ENCODE measurements at places on chromosomes 4 and X. TPM values are rescaled to one million over a fixed set of nuclear protein-coding genes. Genes with fewer than 3 reads are reported as not detected.

DNA sequence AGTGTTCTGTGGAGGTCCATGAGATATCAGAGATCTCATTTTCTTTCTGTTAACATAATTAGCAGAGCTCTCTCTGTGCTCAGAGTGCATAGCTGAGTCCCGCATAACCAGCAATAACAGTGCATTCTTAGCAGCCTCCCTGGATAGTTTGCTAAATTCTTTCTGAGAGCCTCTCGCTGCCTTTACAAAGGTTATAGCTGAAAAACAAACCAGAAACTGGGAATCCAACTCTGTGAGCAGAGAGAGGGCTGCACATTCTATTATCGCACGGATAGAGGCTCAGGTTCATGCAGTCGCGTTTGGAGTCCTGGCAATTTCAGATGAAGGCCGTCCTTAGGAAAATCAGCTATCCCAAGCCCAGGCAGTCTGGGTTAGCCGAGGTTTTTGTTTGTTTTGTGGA lies 1.2 kb downstream of the ENPP6 start:
- no peaks in the 10 kb centered on the region for H3K4me1 ChIP-seq
- H3K4me3 ChIP-seq: no peak overlapping the region
- DNase-seq: no peak
- peaks cover 3% of the 10 kb centered on the region for H3K27me3 ChIP-seq
- H3K36me3 ChIP-seq: no peaks in the 10 kb centered on the region

GRCh38 chr4:162684998-162685397 lies 481.7 kb downstream of the NAF1 start:
- H3K4me3 ChIP-seq: no peak overlapping the region
- no peaks in the 10 kb centered on the region for H3K36me3 ChIP-seq
- no peak overlapping the region for H3K27ac ChIP-seq
- DNase-seq: no peak
- H3K27me3 ChIP-seq: no peaks in the 10 kb centered on the region
- H3K4me1 ChIP-seq: no peaks in the 10 kb centered on the region

- H3K4me3 ChIP-seq: no peak overlapping the region
- no peak for DNase-seq
- no peaks in the 10 kb centered on the region for H3K36me3 ChIP-seq
- no peak overlapping the region for H3K27ac ChIP-seq
- H3K27me3 ChIP-seq: no peaks in the 10 kb centered on the region
Observed at GRCh38 chr4:180203349-180203748, 2039.9 kb upstream of the TENM3 start.

Gene MAGED4
- polyA plus RNA-seq: not detected

- no peak for DNase-seq
- H3K27me3 ChIP-seq: no peaks in the 10 kb centered on the region
- no peaks in the 10 kb centered on the region for H3K36me3 ChIP-seq
- H3K27ac ChIP-seq: no peak overlapping the region
- peaks cover 17% of the 10 kb centered on the region for H3K4me1 ChIP-seq
Observed at GRCh38 chrX:19840899-19841648, 46.3 kb downstream of the SH3KBP1 start.

DNA sequence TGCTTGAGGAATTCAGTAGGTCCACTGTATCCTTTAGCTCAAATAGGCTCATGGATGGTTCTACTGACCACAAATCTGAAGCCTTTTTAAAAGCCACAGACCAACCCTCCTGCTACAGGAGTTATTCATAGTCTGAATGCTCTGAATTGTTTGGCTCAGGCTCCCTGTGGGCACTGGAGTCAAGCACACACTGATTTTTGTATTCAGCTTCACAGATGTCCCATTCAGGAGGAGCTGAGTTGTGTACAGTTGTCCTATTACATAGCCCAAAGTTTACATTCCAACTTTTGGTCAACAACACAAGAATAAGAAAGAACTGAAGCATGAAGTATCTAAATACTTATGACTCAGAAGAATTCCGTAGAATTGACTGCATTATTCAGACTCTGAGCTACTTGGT lies 243.9 kb downstream of the UNC5C start:
- H3K36me3 ChIP-seq: no peaks in the 10 kb centered on the region
- no peak overlapping the region for H3K27ac ChIP-seq
- DNase-seq: no peak
- H3K4me3 ChIP-seq: no peak overlapping the region

DNA sequence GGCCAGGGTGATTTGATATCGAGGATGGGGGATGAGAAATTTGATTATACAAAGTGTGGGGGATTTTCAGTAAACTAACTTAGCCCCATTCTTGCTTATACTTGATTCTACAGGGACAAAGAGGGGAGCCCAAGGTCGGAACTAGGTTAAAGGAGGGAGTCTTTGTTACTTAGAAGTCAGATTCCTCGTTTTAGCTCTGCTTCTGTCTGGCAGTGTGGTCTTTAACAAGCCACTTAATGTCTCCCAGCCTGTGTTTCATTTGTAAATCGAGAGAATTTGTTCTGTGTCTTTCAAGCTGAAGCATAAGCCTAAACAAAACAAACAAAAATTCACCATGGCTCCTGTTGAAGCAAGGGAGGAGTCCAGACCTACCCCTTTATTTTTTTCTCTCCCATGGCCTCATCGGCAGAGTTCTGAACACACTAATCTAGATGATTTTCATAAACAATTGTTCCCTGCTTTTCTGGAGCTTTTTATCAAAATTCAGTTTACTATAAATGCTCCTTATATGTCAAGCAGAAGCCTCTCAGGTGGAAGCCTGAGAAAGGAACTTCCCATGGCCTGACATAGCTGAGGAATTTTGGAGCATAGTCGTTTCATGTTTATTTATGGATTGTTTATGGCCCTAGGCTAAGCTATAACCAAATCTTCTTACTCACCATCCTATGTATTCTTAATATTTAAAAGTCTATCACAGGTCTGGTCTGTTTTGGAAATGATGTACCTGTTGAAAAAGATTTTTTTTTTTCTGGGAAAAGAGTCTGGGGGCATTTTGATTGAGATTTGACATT lies 62.6 kb upstream of the SYTL5 start:
- H3K36me3 ChIP-seq: no peaks in the 10 kb centered on the region
- H3K4me1 ChIP-seq: no peaks in the 10 kb centered on the region
